GM23248 (cell line): ENCODE measurements at places on chromosomes 3 and 15. TPM values are rescaled to one million over a fixed set of nuclear protein-coding genes. Genes with fewer than 3 reads are reported as not detected.

Gene RPL39L
- 10.5 and 12.8 TPM in 2 replicates for total RNA-seq

- no peak overlapping the region for H3K4me3 ChIP-seq
- no peaks in the 10 kb centered on the region for H3K27me3 ChIP-seq
- H3K4me1 ChIP-seq: peaks cover 33% of the 10 kb centered on the region
Observed at GRCh38 chr3:130956281-130956680, 62.4 kb downstream of the ATP2C1 start.

- H3K27ac ChIP-seq: no peak overlapping the region
- DNase-seq: peak; percentile 24
- no peaks in the 10 kb centered on the region for H3K36me3 ChIP-seq
Observed at GRCh38 chr3:25040748-25041147, 387.3 kb upstream of the RARB start.

- no peak overlapping the region for H3K27ac ChIP-seq
- no peaks in the 10 kb centered on the region for H3K27me3 ChIP-seq
- H3K4me3 ChIP-seq: no peak overlapping the region
- no peak for DNase-seq
Observed at GRCh38 chr3:436053-436452, 239.5 kb downstream of the CHL1 start.

DNA sequence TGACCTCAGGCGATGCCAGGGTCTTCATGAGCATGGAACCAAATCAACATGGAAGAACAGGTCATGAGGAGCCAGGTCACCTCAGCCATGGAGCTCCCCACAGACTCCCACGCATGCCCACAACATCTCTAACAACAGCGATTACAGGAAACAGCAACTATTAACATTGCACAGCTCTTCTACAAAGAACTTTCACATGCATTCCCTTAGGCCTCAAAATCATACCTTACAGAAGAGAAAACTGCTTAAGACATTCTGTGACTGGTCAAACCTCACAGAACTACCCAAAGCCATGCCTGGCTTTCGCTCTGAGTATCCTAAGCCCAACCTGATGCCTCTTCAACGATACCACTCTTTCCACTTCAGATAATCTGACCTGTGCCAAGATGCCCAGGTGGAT lies 117.8 kb downstream of the OXNAD1 start:
- no peak overlapping the region for H3K4me3 ChIP-seq
- H3K27me3 ChIP-seq: no peaks in the 10 kb centered on the region
- H3K36me3 ChIP-seq: no peaks in the 10 kb centered on the region; the same call in 1 of the 2 replicates
- H3K27ac ChIP-seq: no peak overlapping the region
- no peak for DNase-seq
